ENCODE measurements at places on chromosomes 12 and 14.

DNA sequence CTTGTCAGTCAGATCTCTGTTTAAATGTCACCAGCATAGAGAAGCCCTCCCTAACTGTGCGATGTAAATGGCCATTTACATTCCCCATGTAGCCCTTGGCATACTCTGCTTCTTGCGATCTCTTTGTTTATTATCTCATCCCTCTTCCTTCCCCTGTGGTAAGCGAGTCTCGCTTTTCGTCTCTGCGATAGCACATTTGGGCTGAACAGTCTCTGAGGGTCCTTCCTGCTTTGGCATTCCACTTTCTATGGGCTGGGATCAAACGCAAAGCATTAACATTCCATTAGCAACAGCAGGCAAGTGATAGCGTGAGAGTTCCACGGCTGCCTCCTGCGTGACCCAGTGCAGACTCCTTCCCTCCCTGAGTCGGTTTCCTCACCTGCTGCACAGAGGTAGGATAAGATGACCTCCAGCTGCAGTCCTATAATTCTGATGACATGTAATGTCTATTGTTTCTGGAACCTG is 61.4 kb upstream of the TUNAR start:
- no peak for DNase-seq

DNA sequence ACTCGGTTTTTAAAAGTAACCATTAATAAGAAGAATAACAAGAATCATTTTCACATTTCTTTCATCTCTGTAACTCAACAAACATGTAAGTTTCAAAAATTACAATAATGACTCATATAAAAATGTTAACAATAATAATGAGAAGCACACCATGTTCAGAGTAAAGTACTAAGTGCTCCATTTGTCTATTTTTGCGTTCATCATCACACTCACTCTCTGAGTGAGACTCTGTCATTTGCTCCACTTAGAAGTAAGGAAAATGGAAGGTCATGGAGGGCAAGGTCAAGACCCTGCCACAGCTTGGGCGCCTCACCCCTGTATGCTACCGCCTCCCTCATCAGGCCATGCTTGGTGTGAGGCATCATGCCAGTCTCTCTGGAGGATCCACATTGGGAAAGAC is 129.9 kb downstream of the TMEM30B start:
- DNase-seq: no peak

GRCh38 chr14:95388699-95389098 is 69.0 kb upstream of the CLMN start:
- no peak for DNase-seq

DNA sequence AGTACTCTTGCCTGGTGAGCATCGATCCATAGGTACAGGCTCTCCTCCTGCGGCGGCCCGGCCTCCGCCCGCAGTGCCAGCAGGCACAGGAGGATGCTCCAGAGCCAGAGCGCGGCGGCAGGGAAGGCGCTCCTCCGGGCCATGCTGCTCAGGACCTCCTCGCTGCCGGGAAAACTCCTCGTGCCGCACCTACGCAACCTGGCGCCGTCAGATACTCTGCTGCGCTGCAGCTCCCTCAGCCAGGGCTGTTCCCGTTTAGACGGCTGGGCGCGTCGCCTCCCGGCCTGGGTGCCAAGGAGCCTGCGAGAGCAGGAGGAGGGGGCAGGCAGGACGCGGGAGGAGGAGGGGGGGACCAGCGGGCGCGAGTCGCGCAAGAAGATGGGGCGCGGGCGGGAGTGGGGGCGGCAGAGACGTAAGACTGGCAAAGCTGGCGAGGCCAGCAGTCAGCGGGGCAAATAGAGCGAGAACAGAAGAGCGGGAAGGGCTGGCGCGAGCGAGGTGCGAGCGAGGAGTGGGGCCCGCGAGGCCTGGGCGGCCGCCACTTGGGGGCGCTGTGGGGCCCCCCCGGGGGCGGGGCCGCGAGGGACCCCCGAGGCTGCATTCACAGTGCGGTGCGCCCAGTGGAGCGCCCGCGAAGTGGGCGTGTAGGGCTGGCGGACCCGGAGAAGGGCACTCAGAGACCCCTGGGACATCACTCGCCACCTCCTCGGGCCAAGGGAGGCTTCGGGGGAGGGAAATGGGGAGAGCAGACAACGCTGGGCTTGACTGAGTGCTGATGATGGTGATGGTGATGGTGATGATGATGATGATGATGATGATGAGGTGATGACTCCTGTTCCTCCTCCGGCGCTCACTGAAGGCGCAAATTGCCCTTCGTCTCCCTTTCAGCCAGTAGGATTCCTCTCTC is at the start of gene WIF1:
Gene WIF1 (minus strand): TSS at position 257 of the 907 bp plus-strand sequence. CDS start 114 bp downstream, at position 143.
- DNase-seq: peak; percentile 49

DNA sequence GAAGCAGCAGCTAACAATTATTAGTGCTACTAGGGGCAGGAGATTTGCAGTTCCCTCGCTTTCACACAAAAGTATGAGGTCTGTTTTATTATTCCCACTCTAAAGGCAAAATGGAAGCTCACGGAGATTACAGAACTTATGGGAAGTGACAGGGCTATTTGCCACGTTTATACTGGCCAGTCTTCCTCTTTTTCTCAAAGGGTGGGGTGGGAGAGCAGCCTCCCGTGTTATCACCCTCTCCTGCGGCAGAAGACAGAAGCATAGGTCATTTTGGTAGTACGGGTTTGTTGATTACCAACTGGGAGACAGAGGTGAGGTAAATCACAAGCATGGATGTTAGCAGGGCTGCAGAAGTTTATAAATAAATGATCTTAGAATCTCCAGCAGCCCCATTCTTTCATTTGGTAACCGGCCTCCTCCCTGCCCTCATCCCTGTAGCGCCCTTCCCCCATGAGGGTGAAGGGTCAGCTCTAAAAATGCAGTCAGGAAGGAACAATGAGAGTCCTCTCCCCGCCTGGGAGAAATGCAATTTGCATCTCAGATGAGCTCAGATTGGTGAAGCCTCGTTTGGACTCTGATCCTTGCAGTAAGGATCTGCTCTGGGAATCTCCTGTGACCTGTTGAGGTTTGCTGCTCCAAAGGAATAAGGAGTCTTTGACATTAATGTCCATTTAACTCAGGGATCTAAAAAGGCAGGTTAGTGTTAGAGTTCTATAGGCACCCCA is 44.7 kb upstream of the SINHCAF start:
- no peak for DNase-seq

GRCh38 chr12:118356809-118357256 is 15.9 kb downstream of the TAOK3 start:
- no peak for DNase-seq

DNA sequence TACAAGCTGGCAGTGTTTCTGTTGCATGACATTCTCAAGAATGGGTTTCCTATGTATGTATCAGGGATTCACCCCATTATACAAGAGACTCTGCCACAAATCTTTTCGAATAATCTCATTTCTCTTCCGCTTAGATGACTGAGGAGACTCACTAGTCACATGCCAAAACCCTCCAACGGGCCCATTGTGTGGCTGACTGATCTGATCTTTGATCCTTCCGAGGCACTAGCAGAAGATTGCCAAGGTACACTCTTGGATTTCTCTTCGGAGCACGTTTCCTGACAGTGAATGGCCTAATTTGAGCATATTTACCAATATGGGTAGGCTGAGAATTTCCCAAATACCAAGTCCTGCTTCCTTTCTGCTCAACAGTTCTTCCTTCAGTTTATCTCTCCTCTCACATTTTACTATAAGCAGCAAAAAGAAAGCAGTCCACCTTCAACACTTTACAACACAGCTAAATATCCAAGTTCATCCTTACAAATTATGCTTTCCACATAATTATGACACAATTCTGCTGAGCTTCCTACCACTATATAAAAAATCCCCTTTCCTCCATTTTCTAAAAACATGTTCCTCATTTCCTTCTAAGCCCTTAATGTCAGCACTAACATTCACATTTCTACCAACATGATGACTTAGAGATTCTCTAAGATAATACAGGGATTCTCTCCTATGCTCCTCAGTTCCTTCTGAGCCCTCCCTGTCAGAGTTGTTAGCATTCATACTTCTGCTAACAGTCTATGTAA is 11.0 kb downstream of the PRPH start:
- no peak for DNase-seq

DNA sequence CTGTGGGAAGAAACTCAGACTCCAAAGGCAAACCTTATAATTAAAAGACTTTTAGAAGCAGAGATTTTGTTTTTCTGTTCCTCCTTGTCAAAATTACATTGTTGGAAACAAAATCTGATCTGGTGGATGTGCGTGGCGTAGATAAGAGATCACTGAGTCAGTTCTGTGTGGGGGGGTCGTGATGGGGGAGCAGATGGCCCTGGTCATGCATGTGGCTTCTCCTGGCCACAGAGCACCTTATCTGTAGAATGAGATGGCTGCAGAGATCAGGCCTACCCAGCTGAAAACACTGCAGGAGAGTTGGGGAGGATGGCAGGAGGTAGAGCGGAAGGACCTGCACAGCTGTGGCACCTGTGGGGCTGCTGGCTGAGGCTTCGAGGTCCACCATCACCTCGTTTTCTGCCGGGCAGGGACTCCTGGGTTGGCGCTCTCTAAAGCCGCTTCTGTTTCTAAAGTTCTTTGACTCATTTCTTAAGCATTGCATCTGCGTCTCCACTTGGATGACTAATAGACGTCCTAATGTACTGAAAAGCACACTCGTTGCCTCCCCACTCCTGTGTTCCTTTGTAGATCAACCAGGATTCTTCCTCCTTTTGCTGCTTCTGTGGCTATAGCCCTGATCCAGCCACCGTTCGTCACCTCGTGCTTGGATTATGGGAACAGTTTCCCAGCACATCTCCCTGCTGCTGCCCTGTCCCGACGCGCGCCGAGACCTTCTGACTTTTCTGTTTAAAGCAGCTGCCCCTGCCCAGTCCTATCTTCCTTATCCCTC is 93.4 kb downstream of the TSPAN9 start:
- DNase-seq: no peak

DNA sequence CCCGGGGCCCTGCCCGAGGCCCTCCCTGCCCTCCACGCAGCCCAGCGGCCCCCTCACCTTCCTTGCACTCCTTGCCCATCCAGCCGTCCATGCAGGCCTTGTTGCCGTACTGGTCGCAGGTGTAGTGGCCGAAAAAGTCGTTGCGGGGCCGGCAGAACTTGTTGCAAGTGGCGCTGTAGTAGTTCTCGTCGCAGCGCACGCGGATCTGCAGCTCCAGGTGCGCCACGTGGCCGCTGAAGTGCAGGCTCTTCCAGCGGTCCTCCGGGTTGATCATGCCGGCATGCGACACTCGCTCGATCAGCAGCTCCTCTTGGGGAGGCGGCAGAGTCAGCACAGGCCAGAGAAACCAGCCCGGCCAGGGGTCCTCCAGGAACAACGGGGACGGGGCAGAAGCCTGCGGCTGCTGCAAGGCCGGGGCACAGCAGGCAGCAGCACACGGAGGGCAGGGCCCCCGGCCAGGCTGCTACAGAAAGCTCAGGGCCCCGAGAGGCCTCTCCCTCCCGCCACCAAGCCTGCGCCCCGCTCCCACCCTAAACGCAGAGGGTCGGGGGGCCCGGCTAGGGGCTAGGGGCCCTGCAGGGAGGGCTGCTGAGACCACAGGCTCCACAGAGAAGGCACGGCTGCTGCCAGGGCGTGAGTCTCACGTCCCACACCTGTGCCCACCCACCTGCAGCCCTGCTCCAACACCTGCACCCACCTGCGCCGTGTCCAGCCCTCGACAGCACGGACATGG is 12.7 kb downstream of the JAG2 start:
- no peak for DNase-seq

DNA sequence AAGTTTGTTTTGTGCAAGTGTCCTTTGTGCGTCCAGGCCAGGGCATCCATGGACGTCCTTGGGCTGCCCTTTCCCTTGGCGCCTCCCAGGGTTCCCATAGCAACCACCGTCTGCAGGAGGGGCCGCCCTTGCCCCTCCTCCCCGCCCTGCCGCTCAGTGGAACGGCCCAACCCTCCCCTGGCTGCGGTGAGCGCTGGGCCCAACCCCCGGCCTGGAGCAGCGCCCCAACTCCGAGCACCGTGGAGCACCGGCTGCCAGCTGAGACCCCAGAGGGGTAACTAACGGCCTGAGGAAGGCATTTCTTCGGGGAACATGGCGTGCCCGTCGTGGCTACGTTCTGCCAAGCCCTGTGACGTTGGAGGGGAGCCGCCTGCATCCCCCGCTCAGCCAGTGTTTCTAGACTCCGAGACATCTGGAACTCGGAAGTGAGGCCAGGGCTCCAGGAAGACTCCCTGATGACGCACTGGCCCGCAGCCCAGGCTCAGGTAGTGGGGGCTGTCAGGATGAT is 5.3 kb upstream of the ACACB start:
- peak; percentile 78 for DNase-seq

DNA sequence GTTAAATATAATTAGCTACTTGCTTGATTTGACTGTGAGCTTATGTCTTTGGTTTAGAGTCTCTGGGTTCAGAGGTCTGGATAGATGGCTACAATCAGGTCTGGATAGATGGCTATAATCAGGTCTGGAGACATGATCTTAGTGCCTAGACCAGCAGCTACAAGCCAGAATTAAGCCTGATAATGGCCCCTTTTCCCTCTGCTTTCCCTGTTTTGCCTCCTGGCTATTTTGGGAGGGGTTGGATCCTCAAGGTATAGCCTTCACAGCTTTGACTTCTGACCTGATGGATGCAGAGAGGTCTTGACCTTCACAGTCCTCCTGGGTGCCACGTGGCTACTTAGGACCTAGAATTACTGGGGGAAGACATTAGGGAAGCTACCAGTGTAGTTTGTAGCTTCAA is 877.7 kb downstream of the GALC start:
- no peak for DNase-seq

DNA sequence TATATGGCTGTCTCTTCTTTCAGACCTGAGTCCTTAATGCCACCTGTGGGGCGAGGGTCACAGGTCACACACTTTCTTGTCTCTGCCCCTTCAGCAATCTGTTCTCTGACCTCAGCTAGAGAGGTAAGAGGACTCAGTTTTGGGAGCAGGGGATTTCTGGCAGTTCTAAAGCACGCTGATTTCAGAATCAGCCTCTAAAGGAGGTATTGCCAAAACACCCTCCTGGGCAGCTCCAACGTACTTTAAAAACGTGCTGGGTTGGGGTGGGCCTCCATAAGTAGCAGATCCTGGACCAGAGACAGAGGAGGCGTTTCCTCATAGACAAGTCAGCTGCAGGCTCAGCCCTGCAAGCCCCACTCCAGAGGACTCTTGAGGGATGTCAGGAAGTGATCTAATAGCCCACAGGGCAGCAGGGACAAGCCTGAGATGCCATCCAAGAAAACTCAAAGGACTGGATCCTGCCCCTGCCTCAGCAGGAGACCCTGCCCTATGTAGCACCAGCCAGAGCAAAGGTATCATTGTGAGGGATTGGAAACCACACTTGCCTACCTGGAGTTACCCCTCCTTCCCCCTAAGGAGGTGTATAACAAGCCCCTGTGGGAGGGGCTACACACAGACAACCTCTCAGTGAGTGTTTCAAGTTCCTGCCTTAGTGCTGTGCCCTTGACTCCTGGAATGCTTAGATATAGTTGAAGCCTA is 8.5 kb downstream of the CTDSP2 start:
- no peak for DNase-seq

- no peak for DNase-seq
Measured at GRCh38 chr12:84994426-84994825, 41.7 kb downstream of the TSPAN19 start.
